ENCODE measurements at places on chromosomes 3 and 15.

DNA sequence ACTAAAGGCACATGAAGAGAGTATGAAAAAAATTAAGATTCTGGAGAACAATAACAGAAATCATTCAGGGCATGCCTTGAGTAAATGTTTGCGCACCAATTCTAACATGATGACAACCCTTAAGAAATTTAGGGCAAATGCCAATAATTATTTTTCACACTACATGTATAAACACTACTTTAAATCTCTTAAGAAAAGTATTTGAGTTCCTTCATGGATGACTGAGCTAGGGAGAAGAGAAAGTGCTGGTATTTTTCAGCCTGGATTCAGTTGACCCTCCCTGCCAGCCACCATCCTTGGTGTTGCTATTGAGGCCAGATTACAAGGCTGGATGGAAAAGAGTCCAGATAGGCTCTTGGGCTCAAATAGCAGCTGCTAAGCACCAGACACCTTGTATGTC lies 8.0 kb upstream of the EID1 start:
- no peak for DNase-seq

- DNase-seq = no peak
Measured at GRCh38 chr15:101492766-101493692, 3.5 kb upstream of the PCSK6 start.

GRCh38 chr15:101276501-101277037 lies 716 bp downstream of the SELENOS start:
- no peak for DNase-seq

DNA sequence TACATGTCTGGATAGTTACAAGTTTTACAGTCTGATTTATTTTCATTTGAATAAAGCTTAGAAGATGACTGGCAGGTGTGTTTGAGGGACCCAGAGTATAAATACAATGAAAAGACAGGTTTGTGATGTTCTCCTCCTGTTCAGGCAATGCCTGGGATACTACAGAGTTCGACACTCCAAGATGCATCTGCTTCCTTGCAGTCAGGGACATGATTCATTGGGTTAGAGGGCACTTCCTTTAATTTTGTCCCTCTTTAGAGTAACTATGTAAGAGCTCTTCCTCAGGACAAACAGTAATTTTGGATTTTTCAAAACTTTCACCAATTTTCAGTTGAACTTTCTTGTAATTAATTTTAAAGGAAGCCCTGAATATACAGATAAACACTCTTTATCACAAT lies 102.0 kb downstream of the LMLN start:
- DNase-seq = no peak

- no peak for DNase-seq
Measured at GRCh38 chr3:18295171-18295920, 129.8 kb downstream of the SATB1 start.

- DNase-seq = no peak
Measured at GRCh38 chr3:62183087-62183486, 190.3 kb downstream of the FEZF2 start.

- no peak for DNase-seq
Measured at GRCh38 chr3:38548154-38548931, 52.2 kb downstream of the EXOG start.

GRCh38 chr15:92848852-92849598 lies 51.1 kb upstream of the CHD2 start:
- DNase-seq = no peak

DNA sequence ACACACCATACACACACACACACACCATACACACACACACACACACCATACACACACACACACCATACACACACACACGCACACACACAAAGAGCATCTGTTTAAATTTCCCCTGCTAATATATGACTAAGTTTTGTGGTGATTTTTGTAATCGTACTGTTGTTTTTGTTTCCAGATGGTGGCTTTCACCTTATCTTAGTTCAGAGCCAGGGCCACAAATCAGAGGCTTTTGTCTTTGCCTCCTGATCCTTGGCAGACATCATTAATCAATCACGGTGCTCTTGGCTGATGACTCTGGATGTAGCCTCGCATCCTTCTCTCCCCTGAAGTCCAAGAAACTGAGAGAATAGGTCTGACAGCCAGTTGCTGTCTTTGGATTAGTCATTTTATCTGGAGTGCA lies 52.1 kb downstream of the EDEM1 start:
- DNase-seq = no peak

GRCh38 chr15:57476533-57476975 lies 100.2 kb downstream of the CGNL1 start:
- DNase-seq = no peak

DNA sequence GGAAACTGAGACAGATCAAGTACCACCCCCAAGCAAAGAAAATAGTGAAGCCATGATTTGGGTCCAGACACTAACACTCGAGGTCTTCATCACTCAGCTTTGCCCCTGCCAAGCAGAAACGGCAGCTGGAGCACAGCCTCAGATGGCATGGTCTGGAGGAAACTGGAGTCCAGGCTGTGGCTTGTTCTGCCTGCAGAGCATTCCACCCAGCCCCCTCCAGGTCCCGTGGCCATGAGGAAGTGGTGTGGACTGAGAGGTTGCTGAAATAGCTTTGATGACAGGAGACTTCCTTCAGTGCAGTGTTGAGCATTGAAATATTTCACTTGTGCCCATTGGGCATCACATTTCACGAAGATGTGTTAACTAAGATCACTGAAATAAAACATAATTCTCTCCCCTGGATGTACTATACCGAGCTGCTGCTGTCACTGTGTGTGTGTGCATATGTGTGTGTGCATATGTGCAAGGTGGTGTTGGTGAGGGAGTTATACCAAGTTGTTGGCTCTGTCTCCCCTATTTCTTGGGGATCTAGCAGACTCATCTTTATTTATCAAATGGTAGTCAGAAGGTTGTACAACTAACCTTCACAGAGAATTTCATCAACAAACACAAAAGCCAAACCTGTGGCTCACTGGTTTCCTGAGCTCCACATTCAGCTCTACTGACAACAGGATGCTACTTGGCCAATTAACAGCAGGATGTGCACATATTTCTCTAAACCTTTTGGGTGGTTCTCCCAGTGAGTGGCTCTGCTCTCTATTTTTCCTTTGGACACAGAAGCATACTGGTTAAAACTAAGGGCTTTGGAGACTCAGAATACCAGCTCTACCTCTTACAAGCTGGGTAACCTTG lies 660.1 kb upstream of the CFAP20DC start:
- DNase-seq = no peak

DNA sequence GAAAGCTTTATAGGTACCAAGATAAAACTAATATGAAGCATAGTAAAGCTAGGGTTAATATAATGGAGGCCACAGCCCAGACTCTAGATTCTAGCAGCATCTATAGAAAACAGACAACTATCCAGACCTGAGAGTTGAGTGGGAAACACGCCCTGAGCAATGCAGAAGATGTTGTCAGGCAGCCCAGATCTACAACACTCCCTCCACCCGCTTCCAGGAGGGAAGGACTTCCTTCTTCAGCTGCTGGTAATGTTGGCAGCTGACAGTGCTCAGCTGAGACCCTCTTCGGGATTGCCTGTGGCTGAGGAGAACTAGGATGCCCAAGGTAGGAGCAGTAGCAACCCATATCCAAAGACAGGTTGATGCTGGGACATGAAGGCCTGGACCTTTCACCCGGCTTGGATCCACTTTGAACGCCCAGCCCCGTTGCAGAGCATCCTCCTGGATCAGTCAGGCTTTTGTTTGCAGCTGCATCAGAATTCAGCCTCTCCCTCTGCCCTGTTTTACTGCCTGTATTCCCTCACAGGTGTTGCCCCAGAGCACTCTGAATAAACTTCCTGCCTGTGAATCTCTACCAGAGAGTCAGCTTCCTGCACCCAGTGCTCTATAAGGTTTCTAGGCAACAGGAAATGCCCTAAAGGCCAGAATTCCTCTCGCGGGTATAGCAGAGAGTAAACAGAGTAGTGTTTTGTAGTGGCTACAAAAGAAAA lies 174.7 kb upstream of the IL12A start:
- DNase-seq = no peak

DNA sequence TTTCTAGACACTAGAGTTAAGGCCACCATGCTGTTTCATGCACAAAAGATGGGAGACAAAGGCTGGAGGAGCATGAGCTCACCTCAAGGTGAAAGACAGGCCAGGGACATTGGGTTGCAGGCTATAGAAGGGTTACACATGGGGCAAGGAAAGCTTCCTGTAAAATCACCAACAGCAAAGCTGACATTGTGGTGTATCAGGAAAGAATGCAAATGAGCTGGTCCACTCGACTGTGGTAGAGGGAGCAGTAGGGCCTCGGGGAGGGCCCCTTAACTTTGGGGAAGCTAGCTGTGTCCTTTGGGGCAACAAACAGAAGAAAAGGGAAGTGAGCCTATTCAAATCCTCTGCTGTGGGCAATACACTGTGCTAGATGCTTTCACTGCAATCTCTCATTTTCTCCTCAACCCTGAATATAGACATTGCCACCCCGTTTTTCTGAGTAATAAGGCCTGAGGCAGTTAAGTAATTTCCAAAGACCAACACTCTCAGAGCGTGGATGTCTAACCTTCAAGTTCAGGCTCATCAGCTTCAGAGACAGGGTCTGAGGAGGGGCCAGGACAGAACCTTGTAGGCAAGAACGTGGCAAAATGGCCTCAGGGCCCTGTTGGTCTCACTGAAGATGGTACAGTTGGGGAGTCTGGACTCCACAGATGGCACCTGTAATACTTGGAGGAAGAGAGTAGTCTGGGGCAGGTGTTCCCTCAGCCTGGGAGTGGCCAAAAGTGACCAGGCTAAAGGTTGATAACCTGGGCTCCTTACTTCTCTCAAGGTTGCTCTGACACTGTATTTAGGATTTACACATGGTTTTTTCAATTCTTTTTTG lies 24.1 kb downstream of the CX3CR1 start:
- no peak for DNase-seq
